ENCODE measurements at places on chromosomes 3 and 15.

DNA sequence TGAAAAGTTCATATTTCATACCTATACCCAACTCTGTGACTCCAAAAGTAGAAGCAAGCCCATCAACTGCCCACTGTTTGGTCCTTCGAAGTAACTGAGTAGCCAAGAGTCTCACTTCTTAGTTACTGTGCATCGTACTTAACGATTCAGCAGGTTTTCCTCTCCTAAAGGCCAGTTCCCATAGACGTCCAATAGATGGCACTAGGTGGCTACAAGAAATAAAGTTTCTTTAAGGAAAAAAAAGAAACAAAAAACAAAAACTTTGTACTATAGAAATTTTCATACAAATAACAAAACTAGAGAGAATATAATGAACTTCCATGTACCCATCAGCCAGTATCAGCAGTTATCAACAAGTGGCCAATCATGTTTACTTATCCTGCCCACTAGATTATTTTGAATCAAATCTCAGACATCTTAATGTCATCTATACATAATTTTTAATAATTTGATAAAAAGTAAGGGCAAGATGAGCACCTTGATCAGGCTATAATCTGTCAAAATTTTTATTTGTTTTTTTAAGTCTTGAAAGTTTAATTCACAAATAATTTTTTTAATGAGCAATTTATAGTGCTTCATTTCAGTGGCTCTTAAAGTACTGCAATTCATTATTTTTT, 63.8 kb upstream of the ACP3 start:
- H3K4me3 ChIP-seq = no peak overlapping the region
- no peaks in the 10 kb centered on the region for H3K4me1 ChIP-seq
- DNase-seq = no peak
- H3K27ac ChIP-seq = no peak overlapping the region

DNA sequence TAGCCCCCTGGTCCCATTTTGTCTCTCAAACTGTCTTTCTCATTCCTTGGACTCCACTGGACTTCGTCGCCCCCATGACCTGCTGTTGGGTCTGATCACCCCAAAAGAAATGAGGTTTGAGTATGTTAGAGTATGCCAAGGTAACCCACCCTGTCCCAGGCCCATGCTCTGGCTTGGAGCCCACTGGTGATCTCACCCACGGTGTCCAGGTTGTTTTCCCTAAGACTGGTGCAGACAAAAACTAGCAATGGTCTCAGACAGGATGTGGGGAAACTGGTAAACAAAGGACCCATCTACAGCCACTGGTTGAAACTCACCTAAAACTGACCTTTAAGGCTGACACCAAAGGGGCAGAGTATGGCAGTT, 38.9 kb downstream of the EFCAB12 start:
- no peak overlapping the region for H3K4me3 ChIP-seq
- H3K36me3 ChIP-seq = peaks cover 55% of the 10 kb centered on the region
- DNase-seq = no peak
- no peak overlapping the region for H3K27ac ChIP-seq
- H3K27me3 ChIP-seq = no peaks in the 10 kb centered on the region
- H3K4me1 ChIP-seq = no peaks in the 10 kb centered on the region

DNA sequence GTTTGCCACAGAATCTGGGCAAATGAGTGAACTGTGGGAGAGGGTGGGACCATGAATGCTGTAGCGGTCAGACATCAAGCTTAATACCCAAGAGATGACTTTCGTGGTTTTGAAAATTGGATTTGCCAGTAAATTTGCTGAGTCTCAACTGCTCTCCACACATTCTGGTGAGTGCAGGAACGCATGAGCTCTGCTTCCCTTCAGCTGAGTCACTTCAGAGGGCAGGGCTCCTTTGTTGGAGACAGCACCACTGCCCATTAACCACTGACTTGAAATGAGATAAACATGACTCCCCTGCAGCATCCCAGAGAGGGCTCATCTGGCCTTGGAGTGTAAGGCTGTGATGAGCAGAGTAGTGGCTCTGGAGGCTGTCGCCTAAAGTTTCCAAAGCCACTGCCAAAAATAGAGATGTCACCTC, 22.6 kb downstream of the RARRES1 start:
- no peaks in the 10 kb centered on the region for H3K4me1 ChIP-seq
- no peak overlapping the region for H3K4me3 ChIP-seq
- no peaks in the 10 kb centered on the region for H3K27me3 ChIP-seq
- peaks cover 2% of the 10 kb centered on the region for H3K36me3 ChIP-seq

GRCh38 chr3:113166719-113167492, 44.5 kb upstream of the BOC start:
- H3K4me1 ChIP-seq = no peaks in the 10 kb centered on the region
- peak; percentile 57 for DNase-seq
- no peaks in the 10 kb centered on the region for H3K36me3 ChIP-seq
- H3K4me3 ChIP-seq = no peak overlapping the region
- no peak overlapping the region for H3K27ac ChIP-seq
- H3K27me3 ChIP-seq = no peaks in the 10 kb centered on the region

GRCh38 chr3:30193625-30194044, 412.8 kb upstream of the TGFBR2 start:
- no peaks in the 10 kb centered on the region for H3K27me3 ChIP-seq
- H3K4me1 ChIP-seq = no peaks in the 10 kb centered on the region
- no peaks in the 10 kb centered on the region for H3K36me3 ChIP-seq
- H3K4me3 ChIP-seq = no peak overlapping the region
- DNase-seq = no peak

GRCh38 chr3:170802164-170803151, 67.5 kb downstream of the RPL22L1 start:
- DNase-seq = no peak
- no peaks in the 10 kb centered on the region for H3K27me3 ChIP-seq
- no peaks in the 10 kb centered on the region for H3K36me3 ChIP-seq
- H3K4me3 ChIP-seq = no peak overlapping the region
